HS-27A (cell line): ENCODE measurements at places on chromosomes 7 and 10.
A peak's percentile ranks its signal among the peaks of the same experiment; 100 is the strongest.

GRCh38 chr7:7434329-7434728 lies 101.3 kb downstream of the COL28A1 start:
- no peak for DNase-seq

DNA sequence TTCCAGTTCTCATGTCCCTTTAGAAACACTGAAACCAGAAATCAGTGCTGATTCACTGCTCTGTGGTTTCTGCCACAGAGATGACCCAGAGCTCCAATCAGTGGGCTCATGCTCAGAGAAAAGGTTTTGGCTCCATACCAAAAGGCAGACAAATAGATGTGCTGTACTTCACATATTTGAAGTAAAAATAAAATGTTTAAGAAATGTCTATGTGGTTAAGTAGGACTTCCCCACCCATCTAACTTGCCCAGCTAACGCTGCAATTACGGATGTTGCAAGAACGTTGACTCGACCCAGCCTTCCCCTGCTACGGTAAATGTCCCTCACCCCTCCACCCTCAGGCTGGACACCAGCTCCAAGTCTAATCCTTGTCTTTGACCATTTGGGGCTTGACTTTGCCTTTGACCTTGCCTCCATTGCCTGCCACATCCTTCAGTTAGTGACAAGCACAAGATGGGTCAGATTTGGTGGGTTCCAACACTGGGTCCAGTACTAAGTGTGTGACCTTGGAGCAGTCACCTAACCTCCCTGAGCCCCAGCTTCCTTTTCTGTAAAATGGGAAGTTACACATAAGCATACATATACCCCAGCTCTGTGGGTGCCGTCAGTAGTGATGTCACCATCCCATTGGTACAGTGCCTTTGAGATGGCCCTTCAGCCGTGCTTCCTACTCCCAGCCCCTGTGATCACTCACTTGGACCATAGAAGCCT lies 95.8 kb downstream of the CHST15 start:
- DNase-seq: peak; percentile 77

GRCh38 chr7:92782855-92783254 lies 53.5 kb downstream of the CDK6 start:
- DNase-seq: no peak

DNA sequence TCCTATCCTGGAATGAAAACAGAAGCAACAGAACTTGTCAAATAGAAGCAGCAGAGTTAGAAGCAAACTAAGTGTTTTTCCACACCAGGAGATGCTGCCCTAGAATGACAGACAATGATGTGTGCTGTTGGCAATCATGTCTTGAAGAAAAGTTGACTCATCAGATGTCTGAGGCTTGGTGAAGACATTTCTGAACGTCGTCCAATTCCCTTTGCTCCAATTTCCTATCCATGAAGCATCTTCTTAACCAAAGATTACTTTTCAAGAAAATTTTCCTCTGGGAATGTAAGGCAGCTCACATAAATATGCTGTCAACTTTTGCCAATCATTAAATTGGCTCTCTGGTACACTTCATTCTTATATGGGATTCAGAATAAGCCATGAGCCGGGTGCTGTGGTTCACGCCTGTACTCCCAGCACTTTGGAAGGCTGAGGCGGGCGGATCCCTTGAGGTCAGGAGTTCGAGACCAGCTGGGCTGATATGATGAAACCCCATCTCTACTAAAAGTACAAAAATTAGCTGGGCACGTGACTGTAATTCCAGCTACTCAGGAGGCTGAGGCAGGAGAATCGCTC lies 34.6 kb downstream of the MALSU1 start:
- DNase-seq: no peak

DNA sequence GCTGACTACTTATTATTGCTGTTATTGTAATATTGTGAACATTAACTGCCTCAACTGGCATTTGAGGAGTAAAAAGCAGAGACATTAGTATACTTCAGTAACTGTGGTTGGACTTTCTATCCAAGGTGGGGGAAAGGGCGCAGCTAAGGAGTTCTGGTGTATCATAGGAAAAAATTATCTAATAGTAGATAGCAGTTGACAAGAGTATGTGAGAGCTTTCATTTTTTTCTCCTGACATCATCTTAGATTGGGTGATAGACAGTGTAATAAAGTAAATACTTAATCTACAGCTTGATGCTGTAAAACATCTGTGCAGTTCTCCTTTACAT lies 68.9 kb downstream of the PHTF2 start:
- no peak for DNase-seq

- DNase-seq: no peak
Measured at GRCh38 chr7:2007551-2007950, 225.2 kb downstream of the MAD1L1 start.

DNA sequence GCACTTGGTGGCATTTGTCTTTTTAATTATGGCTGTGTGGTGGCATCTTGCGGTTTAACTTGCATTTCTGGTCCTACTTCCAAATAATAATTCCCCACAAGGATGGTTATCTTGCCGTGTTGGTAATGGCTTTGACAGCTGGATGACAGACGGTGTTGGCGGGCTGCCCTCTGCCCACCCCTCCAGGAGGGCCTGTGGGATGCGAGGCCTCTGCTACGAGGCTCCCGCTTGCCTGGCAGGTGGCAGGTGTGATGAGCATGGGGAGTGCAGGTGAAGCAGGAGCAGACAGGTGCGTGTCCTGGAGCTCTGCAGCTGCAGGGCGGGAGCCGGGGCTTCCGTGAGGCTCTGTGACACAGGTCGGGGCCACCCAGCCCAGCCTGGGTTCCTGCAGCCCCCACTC lies 11.8 kb downstream of the INPP5A start:
- DNase-seq: no peak

- no peak for DNase-seq
Measured at GRCh38 chr10:50595785-50596184, 28.0 kb downstream of the SGMS1 start.

DNA sequence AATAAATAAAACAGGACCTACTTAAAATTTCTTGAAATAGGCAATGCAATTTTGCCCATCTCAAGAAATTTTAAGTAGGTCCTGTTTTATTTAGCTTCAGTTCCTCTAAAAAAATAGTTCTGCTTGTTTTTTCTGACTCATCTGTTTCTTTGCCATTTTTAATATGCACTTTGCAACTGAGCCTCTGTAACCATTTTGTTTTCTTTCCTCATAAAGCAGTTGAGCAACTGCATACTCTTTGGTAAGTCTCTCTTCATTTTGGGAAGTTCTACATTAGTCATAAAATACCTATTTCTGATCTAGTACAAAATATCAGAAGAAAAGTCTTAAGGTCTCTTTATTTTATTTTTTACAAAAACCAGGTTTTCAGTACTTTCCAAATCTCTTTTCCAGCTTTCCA lies 18.0 kb downstream of the TAS2R40 start:
- DNase-seq: no peak

DNA sequence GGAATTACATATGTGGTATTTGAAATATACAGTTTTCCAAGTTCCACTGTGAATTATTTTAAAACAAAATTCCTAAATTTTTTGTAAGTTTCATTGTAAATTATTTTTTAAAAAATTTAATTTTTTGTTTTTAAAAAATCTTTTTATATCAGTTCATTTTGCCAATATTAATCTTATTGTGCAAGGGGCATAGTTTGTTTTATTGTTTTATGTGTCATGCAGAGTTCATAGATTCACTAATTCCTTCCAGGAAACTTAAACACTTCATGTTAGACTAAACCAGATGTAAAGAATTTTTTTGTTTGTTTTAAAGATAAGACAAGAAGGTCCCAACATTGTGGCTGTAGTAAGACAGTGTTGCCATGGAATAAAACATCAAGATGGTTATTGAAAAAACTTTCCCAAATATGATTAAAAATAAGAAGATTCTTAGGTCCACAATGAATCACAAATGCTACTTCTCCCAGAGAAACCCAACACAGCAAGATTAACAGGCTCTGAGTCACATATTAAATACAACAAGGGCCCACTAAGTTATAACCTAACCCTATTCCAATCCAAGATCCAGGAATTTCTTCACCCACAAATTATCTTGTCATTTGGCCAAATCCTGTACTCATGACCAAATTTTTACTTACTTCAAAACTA lies 464.7 kb upstream of the IGFBP3 start:
- DNase-seq: peak; percentile 66

- no peak for DNase-seq
Measured at GRCh38 chr10:44986179-44986578, 7.6 kb upstream of the DEPP1 start.

DNA sequence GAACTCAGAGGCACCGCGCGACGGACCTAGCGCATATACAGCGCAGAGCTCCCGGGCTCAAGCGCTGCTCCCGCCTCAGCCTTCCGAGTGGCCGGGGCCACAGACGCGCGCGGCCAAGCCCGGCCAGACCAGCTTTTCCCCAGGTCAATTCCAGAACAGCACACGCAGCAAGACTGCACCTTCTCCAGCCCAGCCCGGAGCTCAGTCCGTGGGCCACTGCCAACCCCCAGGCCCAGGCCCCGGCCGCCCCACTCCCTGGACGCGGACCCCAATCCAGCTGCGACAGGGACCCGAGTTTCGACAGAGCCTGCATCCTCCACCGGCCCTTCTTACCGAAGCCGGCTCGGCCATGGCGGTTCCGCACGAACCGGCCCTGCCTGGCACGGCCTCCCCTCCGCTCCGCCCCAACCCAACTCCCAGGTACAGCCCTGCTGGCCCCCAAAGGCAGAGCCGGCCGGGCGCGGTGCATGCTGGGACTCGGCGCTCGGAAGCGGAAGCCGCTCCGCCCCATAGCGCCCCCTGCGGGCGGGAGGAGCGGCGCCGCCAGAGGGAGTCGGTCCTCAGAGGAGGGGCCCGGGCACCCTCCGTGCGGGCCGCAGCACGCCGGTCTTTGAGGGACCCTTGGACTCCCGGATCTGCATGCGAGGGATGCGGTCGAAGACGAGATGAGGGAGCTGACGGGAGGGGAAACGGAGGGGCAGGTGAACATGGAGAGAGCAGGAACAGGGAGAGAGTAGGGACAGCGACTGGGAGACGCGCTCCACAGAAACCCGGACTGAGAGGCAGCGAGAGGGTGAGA lies at the start of gene ZNF425:
Gene ZNF425 (minus strand): TSS at position 462 of the 799 bp plus-strand sequence. CDS start 111 bp downstream, at position 351.
- DNase-seq: peak; percentile 61

DNA sequence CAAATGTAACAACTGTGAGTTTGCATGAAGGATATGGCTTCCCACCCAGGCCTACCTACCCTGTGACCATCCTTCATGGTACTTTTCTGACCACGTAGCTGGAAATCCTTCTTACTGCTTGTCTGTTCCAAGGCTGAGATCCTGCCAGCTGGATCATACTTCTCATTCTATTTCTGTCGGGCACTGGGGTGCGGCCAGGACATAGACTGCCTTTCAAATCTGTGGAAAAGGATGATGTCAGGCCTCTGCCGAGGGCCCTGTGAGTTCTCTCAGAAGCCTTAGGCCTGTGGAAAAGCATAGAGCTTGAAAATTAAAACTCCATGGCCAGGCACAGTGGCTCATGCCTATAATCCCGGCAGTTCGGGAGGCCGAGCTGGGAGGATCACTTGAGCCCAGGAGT lies 10.0 kb downstream of the VWC2 start:
- no peak for DNase-seq

- no peak for DNase-seq
Measured at GRCh38 chr10:97178074-97178473, 7.7 kb downstream of the SLIT1 start.

DNA sequence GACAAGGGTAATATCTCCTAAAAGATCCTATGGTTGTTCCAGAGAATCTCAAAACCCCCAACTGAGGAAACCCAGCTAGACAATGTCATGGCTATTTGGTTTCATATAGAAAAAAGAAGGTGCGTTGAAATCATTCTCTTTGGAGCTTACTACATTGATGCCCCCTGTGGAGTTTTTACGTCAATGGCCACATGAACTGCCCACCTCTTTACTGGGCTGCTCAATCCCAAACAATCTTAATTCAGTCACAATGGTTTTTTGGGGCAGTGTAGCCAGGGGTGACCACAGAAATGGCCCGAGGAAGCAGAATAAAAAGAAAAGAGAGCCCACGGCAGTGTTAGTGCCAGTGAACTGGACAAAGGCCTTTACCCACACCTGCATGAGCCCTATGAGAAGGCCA lies 7.8 kb downstream of the RBP4 start:
- DNase-seq: no peak

GRCh38 chr10:24669285-24669852 lies 54.3 kb downstream of the ARHGAP21 start:
- DNase-seq: no peak

GRCh38 chr10:110916554-110917346 lies 2.2 kb downstream of the BBIP1 start:
- peak; percentile 68 for DNase-seq

DNA sequence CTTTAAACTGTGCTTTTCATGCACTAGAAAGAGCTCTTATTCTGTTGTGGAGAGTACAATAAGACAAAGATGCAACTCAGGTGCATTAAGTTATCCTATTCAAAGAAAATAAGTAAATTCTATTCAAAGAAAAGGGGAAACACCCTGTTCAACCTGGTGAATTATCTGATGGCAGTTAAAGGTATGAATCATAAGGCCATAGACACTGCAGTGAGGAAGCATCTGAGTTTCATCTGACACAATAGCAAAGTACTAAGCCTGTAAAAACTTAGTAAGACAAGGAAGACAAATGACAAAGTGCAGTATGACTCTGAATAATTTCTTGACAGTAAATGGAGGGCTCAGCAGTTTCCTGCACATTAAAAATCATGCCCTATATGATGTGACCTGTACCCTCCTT lies 91.0 kb upstream of the LRRTM3 start:
- no peak for DNase-seq

- no peak for DNase-seq
Measured at GRCh38 chr10:72248468-72249151, 25.1 kb upstream of the DDIT4 start.

- DNase-seq: no peak
Measured at GRCh38 chr7:72445075-72445474, 32.9 kb upstream of the CALN1 start.

DNA sequence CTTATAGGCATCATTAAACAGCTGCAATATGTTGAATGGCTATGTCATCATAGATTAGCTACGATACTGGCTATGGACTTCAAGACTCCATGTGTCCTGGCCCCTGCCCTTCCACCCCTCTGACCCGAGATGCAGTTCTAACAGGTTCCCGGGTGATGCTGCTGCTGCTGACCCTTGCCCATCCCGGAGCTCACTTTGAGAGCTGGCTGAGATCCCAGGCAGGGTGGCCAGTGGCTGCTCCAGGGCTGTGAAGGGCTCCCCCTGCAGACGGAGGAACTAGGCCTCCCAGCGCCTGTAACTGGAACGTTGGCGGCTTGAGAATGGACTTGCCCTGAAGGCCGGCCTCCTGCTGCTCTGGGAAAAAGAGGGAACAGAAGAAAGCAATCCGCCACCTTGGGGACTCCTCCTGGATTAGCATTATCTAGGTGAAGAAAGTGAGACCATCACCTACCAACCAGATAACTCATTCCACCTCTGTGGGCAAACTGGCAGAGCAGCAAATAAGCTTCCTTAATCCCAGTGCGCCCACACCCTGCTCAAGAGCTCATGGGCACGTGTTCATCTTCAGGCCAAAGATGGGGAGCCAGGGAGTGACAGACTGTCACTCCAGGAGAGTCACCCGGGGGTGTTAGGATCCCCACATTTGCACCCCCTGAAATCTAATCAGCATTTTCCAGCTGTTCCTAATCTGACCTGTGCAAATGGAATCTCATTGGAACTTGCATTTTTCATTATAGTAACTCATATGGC lies 56.8 kb downstream of the PARP12 start:
- no peak for DNase-seq

DNA sequence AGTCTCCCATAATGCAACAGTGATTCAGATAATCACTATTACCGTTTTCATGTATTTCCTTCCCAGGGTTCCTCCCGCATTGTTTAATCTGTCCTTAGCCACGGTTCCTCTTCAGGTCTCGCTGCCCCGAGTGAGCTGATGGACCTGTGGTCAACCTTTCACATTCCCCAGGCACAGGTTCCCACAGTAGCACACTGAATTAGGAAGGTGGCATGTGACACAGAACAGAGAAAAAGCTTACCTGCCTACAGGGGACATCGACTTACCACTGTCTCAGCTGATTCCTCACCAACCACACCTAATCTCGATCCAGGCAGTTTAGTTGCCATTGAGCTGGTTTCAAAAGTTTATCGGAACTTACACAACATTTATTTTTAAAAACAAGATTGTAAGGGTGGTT lies 72.2 kb downstream of the MTURN start:
- no peak for DNase-seq
